GM23338 (cell line): ENCODE measurements at places on chromosomes 3 and 15.

- DNase-seq: no peak
These were observed 2.4 kb upstream of the PDCD6IP start for GRCh38 chr3:33795856-33796536.

- DNase-seq: no peak
These were observed 27.6 kb downstream of the CD200 start for GRCh38 chr3:112360561-112360960.

DNA sequence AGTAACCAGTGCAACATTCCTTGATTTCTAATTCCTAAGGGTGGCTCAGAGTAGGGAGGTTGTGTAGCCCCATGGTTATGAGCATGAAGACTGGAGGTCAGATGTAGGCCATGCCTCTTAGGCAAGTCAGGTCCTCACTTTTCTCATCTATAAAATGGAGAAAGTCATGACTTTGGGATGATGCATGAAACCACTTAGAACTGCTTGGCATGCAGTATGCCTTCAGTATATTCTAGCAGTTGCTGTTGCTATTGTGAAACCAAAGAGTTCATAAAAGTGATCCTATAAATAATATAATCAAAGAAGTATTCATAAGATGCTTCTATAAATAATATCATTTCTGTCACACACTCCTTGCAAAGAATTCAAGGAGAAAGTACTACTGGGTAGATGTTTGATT lies 65.5 kb downstream of the TMEM108 start:
- DNase-seq: no peak

GRCh38 chr3:16482770-16483531 lies 30.5 kb downstream of the RFTN1 start:
- peak; percentile 90 for DNase-seq

DNA sequence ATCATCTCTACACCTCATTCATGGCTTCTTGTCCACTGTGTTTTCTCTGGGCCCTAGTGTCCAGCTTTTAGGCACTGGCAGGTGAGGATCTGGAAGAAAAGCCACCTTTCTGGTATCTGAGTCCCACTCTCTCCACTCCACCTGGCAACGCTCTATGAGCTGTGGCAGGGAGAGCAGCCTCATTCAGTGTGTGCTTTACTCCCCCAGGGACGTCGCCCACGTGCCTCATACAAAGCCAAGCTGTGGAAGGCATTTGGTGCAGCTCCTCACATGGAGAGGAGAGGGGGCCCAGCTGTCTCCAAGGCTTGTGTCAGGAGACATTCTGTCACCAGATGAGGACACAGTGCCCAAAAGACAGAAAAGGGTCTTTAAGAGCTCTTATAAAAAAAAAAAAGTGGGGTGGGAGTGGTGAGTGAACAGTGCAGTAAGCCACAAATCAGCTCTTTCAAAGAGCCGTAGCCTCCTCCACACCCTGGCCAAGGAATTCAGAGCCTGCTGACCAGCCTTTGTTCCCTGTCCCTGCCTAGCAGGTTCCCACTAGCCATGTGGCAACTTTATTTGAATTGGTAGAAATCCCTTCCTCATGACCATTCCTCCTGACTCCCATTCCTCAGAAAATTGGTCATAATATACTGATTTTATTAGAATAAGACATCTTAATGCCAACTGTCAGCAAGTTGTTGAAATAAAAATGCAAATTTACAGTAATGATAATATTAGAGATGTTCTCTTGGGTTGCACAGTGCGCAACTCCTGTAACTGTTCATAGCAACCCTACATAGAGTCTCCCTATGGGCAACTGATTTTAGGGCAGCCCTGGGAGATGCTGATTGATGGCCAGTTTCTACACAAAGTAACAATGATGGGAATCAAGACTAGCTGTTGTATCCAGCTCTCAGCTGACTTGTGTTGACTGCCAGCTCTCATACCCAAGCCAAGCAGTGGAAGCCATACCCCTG lies 29.5 kb downstream of the GALNT15 start:
- DNase-seq: peak; percentile 10

DNA sequence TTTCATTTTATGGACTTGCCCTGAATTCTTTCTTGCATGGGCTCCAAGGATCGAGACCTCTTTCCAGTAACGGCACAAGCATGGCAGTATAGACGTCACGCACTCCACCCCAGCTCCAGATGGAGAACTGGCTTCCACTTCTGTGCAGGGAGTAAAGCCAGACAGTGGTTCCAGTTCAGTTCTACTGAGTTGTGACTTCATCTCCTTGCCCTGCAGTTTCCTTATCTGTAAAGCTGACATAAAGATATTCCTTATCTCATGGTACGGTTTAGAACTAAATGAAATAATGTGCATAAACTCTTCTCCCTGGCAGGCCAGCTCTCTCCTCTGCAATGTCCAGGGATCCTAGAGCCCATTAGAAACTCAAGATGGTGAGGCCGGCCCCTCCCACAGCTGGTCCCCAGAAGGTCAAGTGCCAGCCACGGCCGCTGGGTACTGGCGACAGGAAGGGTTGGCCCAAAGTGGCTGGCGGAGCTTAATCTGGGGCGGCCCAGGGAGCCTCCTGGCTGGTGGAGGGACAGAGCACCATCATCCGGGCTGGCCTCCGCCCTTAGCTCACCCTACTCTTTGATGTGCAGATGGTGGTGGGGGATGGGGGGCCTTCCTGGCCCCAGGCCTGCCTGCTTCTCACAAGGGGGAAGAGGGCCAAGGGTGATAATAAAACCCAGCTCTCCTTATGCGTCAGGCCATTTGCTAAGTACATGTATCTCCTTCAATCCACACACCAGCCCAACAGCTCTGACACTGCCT lies 7.2 kb downstream of the MESP2 start:
- peak; percentile 48 for DNase-seq

DNA sequence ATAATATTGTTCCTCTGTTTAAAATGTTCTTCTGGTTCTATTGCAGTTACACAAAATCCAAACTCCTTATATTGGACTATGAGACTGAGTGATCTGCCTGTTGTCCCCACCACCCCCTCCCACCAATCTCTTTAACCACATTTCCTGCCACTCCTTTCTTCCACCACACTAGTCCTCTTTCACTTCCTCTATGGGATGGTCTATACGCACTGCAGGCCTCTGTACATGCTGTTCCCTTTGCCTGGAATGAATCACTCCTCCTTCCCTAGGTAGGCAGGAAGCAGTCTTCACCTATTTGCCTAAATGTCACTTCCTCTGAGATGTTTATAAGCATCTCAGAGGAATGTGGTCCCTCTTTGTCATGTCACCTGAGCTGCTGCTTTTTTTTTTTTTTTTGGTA lies 4.0 kb downstream of the MAP2K1 start:
- no peak for DNase-seq

DNA sequence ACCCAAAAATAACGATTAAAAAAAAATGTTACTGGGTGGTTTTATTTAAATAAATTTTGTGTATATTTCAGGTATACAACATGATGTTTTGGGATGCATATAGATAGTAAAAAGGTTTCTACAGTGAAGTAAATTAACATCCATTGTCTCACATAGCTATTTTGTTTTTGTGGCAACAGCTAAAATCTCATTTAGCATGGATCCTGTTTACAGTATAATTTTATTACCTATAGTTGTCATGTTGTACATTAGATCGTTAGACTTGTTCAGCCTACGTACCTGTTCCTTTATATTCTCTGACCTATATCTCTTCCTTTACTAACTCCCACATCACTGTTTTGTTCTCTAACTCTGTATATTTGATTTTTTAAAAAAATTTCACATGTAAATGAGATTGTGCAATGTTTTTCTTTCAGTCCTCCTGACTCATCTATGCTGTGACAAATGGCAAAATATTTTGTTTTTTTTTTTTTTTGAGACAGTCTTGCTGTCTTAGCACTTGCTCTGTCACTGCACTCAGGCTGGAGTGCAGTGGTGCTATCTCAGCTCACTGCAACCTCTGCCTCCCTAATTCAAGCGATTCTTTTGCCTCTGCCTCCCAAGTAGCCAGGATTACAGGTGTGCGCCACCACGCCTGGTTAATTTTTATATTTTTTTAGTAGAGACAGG lies 45.6 kb downstream of the OIP5 start:
- DNase-seq: no peak

GRCh38 chr3:117036259-117036799 lies 326.8 kb downstream of the TUSC7 start:
- no peak for DNase-seq

DNA sequence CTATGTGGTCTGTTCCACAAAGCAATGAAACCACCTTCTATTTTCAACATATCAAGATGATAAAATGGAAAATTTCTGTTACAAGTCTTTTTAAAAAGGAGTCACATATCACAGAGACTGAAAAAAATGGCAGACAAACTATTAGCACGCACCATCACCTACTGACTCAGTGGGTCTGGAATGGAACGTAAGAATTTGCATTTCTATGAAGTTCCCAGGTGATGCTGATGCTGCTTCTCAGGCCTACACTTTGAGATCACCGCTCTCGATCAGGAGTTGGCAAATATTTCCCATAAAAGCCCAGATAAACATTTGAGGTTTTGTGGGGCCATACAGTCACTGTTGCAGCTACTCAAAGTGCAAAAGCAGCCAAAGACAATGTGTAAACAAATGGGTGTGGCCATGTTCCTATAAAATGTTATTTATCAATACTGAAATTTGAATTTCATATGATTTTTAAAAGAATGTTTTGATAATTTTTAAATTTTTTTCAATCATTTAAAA lies 142.9 kb downstream of the ADAM10 start:
- no peak for DNase-seq

GRCh38 chr3:79140708-79141107 lies 627.1 kb downstream of the ROBO1 start:
- no peak for DNase-seq

- DNase-seq: no peak
These were observed 38.2 kb downstream of the TIMP4 start for GRCh38 chr3:12120374-12121140.

DNA sequence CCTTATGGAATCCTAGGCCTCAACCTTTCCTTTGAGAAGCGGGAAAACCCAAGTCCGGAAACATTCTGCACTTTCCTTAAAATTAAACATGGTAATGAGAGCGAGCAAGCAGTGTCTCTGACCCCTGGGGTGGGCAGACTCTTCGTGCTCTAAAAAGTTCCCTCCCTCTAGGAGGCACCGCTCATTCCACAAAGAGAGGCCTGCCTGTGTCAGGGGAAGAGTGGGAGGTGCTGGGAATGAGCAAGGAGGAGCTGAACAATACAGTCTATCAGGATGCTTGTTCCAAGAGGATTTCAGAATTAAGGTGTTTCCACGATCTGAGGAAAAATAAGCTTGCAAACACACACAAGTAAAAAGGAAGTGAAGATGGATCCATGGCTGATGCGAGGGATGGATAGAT lies 6.0 kb upstream of the RLBP1 start:
- no peak for DNase-seq

DNA sequence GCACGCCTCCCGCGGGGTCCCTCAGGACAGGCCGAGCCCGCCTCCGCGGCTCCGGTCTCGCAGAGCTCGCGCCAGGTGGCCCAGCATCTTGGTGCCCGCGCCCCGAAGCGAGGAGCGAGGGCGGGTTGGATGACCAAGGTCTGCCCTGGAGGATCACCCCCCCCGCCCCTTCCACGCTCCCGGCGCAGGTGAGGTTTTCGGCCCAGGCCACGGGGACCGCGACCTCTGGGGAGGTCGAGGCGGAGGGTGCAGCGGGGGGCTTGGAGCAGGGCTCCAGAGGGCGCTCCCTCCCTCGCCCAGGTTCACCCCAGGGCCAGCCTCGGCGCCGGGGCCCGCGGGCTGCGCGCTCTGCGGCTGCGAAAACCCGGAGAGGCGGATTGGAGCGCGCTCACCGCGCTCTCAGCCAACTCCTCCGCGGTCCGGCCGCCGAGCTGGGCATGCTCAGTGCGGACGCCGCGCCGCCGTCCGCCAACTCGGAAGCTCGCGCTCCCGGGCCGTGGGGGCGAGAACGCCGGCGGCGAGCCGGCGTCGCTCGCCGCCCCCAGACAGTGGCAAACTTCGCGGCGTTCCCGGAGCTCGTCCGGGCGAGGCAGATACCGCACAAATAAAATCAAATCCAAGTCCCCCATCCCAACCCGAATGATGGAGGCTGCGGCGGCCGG lies at the start of gene MED12L:
MED12L (plus strand) TSS at position 438 of the 662 bp plus-strand sequence. CDS start 1,263 bp downstream, outside the sequence.
- DNase-seq: peak; percentile 86

- no peak for DNase-seq
These were observed 126.8 kb downstream of the ATP1B3 start for GRCh38 chr3:142003291-142003690.

- DNase-seq: no peak
These were observed 817 bp downstream of the CLK3 start for GRCh38 chr15:74616366-74616939.

- DNase-seq: no peak
These were observed 264.8 kb downstream of the ROBO2 start for GRCh38 chr3:77304700-77305021.
